HepG2 (cell line): ENCODE measurements at places on chromosomes 2 and 18.

GRCh38 chr2:237490009-237490711, 3.1 kb downstream of the MLPH start:
- no peak for DNase-seq

GRCh38 chr2:26316041-26316440, 29.9 kb upstream of the SELENOI start:
- peak; percentile 35 for DNase-seq

- DNase-seq: no peak
Observed at GRCh38 chr2:38778687-38779082, 675 bp downstream of the GEMIN6 start.

DNA sequence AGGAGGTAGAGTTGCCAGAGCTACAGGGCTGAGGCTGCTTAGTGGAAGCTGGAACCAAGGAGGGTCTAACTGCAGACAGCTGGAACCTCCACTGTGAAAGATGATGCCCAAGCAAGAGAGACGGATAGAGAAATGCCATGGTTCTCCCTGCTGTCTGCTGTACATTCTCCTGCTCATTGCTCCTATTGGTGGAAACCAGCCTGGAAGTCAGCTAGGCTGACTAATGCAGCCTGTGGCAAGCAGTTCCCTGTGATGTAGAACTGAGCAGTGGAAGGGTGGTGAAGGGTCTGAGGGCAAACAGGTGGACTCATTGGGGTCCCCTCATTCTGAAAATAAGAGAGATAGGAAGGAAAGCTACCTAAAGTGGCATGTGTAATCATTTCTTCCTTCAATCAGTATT, 563.6 kb downstream of the SLC4A3 start:
- DNase-seq: no peak

- DNase-seq: no peak
Observed at GRCh38 chr18:28114472-28114871, 62.5 kb downstream of the CDH2 start.

DNA sequence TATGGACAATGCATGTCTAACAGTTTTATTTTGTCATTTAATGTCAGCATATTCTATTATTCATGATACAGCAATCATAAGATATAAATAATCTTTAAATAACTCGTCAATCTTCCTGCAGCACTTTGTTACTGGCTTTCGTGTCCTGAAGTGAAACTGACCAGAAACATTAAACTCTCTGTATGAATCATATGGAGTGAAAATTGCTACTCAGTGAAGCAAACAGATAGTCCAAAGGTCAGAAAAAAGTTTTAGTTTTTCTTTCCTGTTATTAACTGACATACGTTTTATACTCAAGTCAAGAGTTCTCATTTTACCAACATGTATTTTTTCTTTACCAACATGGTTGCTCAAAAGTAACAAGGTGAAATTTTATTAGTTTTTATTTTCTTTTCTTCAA, 106.8 kb upstream of the GALNT5 start:
- peak; percentile 12 for DNase-seq

DNA sequence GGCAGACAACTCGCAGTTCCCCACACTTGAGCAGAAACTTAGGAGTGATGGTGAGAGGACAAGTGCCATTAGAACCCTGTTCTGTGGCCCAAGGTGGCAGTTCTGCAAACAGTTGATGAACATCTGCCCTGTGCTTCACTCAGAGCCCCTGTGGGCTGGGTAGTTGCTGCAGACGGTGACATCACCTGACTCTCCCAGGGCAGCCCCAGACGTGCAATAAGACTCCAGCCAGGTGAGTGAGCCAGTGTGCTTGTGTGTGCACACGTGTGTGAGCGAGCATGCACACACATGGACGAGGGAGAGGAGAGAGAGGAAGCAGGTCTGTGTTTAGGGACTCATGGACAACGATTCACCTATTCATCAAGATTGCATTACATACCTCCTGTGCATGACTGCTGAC, 136.0 kb upstream of the GLI2 start:
- no peak for DNase-seq

DNA sequence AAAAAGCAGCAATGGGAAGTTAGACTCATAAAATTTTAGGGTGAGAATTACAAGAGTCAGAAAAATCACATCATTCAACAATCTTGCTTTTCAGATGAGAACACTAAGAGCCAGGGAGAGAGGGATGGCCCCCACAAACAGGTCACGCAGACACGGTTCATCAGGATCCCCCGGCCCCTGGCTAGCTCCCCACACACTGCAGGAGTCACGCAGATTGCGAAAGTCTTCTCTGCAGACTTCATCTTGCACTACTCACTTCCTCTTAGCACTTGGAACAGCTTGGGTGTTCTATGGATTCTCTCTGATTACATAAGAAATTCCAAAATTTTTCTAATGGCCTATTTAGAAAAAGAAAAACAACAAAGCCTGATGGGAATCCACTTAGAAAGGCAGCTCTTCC, 21.6 kb upstream of the SULT1C2 start:
- no peak for DNase-seq

DNA sequence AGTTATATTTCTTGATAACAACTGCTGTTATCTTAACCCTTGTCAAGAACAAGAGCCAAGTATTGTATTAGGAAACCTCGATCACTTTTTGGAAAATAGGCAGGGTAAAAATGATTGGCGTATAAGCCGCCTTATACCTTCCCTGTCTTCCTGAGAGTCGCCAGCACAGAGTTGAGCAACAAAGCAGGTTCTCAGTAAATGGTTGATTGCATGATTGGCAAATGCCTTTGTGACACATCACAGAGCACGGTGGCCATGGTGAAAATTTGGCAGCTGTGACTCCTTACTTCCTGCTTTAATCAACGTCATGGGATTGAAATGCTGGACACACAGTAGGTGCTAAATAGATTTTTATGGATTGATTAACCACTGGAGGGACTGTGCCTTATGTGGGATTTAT, 3.9 kb upstream of the KLHL29 start:
- DNase-seq: peak; percentile 18

- no peak for DNase-seq
Observed at GRCh38 chr2:128069769-128070168, 21.2 kb upstream of the UGGT1 start.

DNA sequence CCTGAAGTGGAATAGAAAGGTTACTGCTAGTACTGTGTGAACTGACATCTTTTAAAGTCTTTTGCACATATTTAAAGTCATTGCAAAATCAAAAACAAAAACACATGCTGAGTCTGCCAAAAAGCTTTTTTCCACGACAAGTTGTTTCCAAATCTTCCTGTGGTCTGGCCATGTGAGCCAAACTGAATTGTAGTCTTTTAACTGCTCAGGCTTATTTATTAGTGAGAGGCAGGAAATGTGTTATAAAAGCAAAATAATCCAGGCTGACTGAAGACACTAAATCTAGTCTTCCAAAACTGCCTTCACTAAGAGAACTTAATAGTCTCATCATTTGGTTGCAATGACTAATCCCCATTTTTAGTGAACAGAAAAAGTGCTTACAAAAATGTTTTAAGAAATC, 2.3 kb downstream of the KRCC1 start:
- no peak for DNase-seq

GRCh38 chr2:128754246-128754724, 435.6 kb upstream of the HS6ST1 start:
- DNase-seq: no peak

GRCh38 chr18:424071-424661, 76.3 kb downstream of the COLEC12 start:
- DNase-seq: no peak

GRCh38 chr18:70139138-70139537, 66.3 kb downstream of the RTTN start:
- DNase-seq: no peak

DNA sequence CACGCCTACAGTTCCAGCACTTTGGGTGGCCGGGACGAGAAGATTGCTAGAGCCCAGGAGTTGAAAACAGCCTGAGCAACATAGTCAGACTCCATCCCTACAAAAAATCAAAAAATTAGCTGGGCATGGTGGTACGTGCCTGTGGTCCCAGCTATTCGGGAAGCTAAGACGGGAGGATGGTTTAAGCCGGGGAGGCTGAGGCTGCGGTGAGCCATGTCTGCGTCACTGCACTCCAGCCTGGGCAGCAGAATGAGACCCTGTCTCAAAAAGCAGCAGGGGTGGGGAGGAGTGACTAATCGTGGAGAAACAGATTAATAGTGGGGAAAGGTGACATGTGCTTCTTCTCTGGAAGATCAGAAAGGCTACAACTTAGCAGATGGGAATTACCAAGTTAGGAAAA, 58.1 kb upstream of the GPC1 start:
- DNase-seq: no peak

DNA sequence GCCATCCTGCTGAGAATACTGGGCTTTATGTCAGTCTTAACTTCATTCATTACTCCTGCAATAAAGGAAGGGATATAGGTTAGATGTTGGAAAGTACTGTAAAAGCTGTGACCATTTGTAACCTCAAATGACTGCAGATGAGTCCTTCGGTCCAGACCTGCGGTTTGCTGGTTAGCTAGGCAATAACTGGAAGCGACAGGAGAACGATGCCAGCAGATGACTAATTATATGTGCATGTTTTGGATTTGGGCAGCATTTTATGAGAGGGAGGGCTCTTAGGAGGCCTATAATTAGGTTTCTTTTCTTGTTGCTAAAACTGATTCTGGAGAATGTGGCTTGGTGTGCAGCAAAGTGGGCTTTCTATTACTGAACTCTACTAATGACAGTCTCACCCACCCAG, 205.6 kb downstream of the TMEM182 start:
- DNase-seq: no peak

GRCh38 chr2:219086196-219086595, 25.5 kb upstream of the IHH start:
- no peak for DNase-seq

DNA sequence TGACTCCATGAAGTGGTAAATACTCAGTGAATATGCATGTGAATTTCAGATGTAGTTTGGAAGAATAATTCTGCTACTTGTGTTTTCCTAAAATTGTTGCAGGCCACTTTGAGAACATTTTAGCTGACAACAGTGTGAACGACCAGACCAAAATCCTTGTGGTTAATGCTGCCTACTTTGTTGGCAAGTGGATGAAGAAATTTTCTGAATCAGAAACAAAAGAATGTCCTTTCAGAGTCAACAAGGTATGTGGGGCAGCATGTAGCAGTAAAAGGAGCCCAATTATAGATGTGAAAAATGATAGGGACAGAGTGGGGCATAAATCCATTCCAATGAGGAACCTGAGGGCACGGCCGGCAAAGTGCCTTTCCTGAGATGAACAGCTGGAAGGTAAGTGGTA, 16.1 kb downstream of the SERPINB5 start:
- no peak for DNase-seq

DNA sequence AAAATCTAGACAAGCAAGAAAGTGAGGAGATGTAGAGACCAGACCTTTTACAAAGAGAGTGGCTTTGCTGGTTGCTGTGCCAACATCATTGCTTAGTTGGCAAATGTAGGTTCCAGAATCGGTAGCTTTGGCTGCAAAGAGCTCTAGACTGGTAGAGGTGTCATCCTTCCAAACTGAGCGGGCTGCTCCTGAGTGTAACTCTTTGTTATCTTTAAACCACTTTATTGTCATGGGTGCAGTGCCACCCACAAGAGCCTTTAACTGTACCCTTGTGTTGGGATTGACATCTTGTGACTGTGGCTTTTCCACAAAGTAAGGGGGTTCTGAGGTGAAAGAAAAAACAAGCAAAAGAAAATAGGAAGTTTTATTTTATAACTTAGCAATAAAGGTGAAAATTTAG, 77.2 kb downstream of the TTN start:
- no peak for DNase-seq

DNA sequence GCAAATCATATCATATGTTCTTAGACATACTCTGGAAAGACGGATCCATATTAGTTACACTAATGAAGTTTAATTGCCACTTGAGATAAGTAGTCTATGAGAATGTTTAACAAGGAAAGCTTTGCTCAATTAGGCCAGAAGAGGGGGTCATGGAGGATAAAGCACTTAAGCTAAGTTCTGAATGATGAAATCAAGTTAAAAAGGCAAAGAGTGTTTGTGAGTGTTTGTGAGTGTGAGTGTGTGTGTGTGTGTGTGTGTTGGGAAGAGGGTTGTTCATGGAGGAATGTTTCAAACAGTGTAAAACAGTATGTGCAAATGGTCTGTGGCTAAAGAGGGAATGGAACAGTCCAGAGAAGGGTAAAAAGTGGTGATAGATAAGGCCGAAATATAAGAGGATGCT, 360.9 kb downstream of the ERBB4 start:
- DNase-seq: peak; percentile 3

GRCh38 chr2:28986429-28986828, 5.3 kb downstream of the TOGARAM2 start:
- DNase-seq: no peak
